ENCODE measurements at places on chromosomes 1 and 21.

DNA sequence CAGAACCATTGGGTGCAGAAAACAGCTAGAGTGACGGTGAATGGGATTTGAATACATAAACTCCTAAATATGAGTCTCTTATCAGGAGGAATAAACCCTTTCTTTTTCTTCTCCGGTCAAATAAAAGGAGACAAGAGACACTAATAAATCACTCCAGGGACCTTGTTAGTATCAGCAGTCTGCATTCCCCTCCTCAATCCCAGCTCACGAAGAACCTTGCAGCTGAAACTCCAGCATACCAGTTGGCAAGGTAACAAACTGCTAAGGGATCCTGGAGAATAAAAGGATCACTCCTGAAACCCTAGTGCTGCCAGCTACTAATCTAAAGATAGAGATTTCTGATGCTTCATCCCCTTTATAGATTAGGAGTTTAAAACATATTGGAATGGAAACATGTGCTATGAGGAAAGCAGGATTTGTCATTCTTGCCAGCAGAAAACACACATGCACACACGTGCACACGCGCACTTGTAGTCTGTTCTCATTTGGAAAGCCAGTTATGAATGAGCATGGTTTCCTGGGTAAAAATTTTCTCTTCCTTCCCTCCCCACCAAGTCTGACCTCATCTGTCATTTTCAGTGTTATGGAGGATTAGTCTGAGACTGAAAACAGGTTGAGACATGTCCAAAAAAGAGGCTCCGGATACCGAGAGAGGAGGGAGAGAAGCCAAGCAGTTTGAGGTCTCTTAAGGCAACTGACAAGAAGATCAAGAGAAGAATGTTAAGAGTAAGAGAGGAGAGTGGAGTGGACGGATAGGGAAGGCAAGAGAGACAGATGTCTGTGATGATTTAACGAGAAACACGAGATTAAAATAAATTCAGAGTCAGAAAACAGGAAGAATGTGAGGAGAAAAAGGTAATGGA, 10.9 kb downstream of the IER5 start:
- no peak for DNase-seq

GRCh38 chr1:19771350-19771749, 28.4 kb downstream of the TMCO4 start:
- DNase-seq = no peak

DNA sequence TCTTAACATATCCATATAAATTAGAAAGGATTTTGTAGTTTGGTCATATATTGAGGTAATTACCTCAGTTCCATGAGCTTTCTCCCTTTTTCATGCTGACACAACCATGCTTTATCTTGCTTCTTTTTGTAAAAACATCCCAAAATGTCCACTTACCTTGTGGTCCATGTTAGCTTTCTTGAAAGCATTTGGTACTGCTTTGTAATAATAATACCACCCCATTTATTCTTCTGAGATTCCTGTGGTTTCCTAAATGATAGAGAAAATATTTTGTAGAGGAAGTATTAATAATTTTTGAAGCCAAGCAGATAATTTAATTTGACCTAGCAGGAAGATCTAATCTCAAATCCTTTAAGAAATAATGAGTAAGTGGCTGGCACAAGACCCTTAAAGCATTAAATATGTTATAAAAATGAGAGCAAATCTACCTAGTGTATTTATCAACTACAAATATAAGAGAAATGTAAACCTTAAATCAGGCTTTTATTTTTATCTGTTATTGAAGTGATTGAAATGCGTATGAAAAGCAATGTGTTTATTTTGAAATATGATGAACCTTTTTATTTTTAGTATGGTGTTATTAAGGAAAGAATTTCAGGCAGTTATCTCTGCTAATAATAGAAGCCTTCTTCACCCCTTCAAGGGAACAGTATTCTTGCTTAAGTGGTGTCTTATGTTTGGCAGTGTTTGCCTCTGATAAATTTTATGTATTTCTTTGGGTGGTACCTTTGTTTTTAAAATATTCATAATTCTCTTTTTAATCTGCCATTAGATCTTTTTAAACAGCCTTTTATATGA, 9.2 kb downstream of the PRKAA2 start:
- DNase-seq = no peak

- no peak for DNase-seq
Measured at GRCh38 chr1:48875552-48876329, 99.0 kb upstream of the BEND5 start.

GRCh38 chr1:64472040-64472376, 2.1 kb downstream of the CACHD1 start:
- no peak for DNase-seq

DNA sequence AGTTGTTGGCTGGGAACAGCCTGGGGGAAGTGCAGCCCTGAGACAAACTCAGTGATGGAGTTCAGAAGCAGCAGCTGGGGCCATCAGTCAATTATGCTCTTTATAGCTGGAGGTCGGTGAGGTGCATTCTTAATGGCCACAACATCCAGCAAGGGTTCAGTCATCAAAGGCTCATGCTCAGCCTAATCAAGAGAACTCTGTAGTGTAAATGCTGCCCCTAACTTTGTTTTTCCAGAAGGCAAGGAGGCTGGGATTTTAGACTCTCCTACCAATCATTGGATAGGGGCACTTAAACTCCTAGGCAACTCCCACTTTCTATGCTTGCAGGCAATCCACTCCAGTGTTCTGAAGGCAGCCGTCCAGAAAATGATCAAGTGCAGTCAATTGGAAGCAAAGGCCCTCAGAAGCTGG, 15.0 kb upstream of the RGS4 start:
- no peak for DNase-seq

- no peak for DNase-seq
Measured at GRCh38 chr1:156914440-156914856, 6.0 kb upstream of the LRRC71 start.

DNA sequence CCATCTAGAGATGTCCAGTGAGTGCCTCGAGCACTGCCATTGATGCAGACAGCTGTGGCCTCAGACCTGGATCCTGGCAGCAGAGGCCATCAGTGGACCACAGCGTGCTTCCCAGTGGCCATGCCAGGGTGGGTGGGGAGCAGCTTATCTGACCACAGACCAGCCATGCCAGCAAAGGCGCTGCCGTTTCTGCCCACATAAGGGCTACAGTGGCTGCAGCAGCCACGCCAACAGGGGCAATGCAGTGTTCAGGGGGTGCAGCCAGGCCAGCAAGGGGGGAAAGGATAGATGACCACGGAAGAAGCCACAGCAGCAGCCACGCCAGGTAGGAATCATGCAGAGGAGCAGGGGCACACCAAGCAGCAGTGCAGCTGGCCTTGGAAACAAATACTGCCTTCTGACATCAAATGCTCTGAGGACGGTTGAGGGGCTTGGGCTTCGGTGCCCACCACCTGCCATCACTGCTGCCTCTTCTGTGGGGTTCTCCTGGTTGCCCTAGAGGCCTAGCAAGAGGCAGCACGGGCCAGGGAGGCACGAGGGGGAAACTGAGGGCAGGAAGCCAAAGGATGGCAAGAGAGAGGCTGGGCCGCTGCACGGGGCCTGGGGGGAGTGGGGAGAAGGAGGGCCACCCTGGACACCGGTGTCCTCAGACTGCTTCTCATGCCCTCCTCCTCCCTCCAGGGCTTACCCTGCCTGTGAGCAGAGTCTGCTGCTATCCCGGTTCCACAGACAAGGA, 94.7 kb upstream of the RUNX3 start:
- DNase-seq = no peak

DNA sequence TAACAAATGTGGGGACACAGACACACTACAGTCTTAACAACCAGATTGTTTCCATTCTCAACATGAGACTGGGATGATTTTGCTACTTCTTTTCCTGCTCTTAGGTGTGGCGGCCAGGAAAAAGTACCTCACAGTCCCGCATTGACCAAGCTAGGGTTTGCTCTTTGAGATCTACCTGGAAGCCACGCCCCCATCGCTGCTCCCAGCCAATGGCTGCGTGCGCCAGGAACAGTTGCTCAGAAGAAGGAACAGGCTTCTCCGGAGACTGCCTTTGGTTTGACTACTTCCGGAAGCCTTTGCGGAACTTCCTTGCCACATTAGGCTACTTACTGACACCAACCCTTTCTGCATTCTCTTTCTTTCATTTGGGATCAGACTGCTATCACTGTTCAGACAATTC, 44.2 kb upstream of the PLD5 start:
- DNase-seq = no peak

DNA sequence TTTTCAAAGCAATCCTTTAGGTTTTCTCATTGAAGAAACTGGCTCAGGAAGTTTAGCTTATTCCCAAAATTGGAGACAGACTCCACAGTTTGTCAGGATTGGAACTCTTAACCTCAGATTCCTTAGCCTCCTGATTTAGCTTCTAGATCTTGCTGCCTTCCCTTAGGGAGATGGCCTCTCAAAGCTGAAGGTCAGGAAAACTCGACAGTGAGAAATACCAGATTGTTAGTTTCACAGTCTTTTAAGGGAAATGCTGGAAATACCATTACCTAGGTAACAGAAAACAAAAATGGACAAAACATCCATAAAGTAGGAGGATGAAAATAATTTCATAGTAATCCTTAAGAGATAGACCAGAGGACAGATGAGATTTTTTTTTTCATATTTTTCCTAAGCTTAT, 7.8 kb downstream of the RASAL2 start:
- no peak for DNase-seq
